ENCODE measurements at places on chromosomes 1 and 21. TPM values are rescaled to one million over a fixed set of nuclear protein-coding genes. Genes with fewer than 3 reads are reported as not detected.
A peak's percentile ranks its signal among the peaks of the same experiment; 100 is the strongest.

Gene VHLL
- 0.49 TPM for total RNA-seq

Gene FOXO6
- 0.22 TPM for total RNA-seq

Gene PHACTR4
- 56.4 TPM for total RNA-seq

DNA sequence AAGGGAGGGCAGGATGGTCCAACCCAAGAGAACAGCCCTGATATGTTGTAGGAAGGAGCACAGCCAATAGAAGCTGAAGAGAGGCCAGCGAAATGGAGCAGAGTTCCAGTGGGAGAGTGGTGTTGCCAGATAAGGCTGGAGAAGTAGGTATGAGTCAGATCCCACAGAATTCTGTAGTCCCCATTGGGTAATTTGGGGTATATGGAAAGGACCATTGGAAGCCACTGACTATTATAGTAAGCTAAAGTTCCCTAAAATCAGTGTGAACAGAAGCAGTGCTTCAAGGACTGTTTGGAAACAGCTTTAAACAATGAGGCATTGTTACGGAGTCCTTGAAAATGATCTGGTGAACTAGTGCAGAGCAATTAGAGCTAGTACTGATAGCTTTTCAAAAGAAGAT, 63.0 kb downstream of the DISP1 start:
- H3K27me3 ChIP-seq, result no peaks in the 10 kb centered on the region
- H3K27ac ChIP-seq, result no peak overlapping the region
- DNase-seq, result no peak
- H3K4me1 ChIP-seq, result peaks cover 10% of the 10 kb centered on the region

- peak; percentile 38 for DNase-seq
- H3K36me3 ChIP-seq, result no peaks in the 10 kb centered on the region
- H3K4me3 ChIP-seq, result no peak overlapping the region
- H3K27me3 ChIP-seq, result no peaks in the 10 kb centered on the region
These were observed 460.6 kb downstream of the DSCAM start for GRCh38 chr21:40386294-40386911.

GRCh38 chr1:218507355-218508002, 162.3 kb downstream of the TGFB2 start:
- no peak overlapping the region for H3K4me3 ChIP-seq
- H3K27me3 ChIP-seq, result no peaks in the 10 kb centered on the region
- no peaks in the 10 kb centered on the region for H3K4me1 ChIP-seq
- no peak for DNase-seq
- H3K36me3 ChIP-seq, result no peaks in the 10 kb centered on the region
- no peak overlapping the region for H3K27ac ChIP-seq

- H3K27me3 ChIP-seq, result no peaks in the 10 kb centered on the region
- H3K4me1 ChIP-seq, result no peaks in the 10 kb centered on the region
- H3K27ac ChIP-seq, result no peak overlapping the region
- no peaks in the 10 kb centered on the region for H3K36me3 ChIP-seq
These were observed 287.2 kb downstream of the LMO4 start for GRCh38 chr1:87615901-87616300.

GRCh38 chr1:61047061-61047460, 35.3 kb upstream of the NFIA start:
- H3K4me1 ChIP-seq, result peaks cover 17% of the 10 kb centered on the region
- no peaks in the 10 kb centered on the region for H3K27me3 ChIP-seq
- no peak overlapping the region for H3K4me3 ChIP-seq
- H3K36me3 ChIP-seq, result no peaks in the 10 kb centered on the region

- no peaks in the 10 kb centered on the region for H3K27me3 ChIP-seq
- H3K36me3 ChIP-seq, result no peaks in the 10 kb centered on the region
- H3K4me3 ChIP-seq, result peak overlapping the region; percentile 3
- H3K27ac ChIP-seq, result peak overlapping the region; percentile 58
- H3K4me1 ChIP-seq, result peaks cover 34% of the 10 kb centered on the region
- peak; percentile 98 for DNase-seq
These were observed 36.7 kb downstream of the ATP2B4 start for GRCh38 chr1:203663294-203663693.

GRCh38 chr21:25501462-25501861, 105.8 kb downstream of the MRPL39 start:
- no peaks in the 10 kb centered on the region for H3K27me3 ChIP-seq
- no peak for DNase-seq
- H3K36me3 ChIP-seq, result no peaks in the 10 kb centered on the region
- H3K4me1 ChIP-seq, result peaks cover 13% of the 10 kb centered on the region

DNA sequence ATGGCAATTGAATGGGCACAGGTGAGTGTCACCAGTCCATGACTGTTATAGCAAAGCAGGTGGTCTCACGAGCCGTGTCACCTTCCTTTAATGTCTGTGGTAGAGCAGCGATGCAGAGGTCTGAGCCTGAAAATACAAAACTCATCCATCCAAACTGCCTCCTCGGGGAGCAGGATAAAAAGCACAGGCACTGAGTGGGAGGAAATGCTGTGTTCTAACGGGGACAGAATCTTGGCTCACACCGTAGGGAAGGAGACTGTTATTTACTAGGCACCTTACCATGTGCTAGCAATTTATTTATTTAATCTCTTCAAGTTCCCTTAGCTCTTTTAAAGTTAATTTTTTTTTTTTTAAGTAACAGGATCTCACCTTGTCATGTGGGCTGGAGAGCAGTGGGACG, 1.2 kb downstream of the ASCL5 start:
- H3K27me3 ChIP-seq, result peaks cover 13% of the 10 kb centered on the region
- no peak overlapping the region for H3K27ac ChIP-seq
- no peak for DNase-seq
- peaks cover 10% of the 10 kb centered on the region for H3K4me1 ChIP-seq
- H3K4me3 ChIP-seq, result no peak overlapping the region
